ENCODE measurements at places on chromosomes 2 and 18.
A peak's percentile ranks its signal among the peaks of the same experiment; 100 is the strongest.

DNA sequence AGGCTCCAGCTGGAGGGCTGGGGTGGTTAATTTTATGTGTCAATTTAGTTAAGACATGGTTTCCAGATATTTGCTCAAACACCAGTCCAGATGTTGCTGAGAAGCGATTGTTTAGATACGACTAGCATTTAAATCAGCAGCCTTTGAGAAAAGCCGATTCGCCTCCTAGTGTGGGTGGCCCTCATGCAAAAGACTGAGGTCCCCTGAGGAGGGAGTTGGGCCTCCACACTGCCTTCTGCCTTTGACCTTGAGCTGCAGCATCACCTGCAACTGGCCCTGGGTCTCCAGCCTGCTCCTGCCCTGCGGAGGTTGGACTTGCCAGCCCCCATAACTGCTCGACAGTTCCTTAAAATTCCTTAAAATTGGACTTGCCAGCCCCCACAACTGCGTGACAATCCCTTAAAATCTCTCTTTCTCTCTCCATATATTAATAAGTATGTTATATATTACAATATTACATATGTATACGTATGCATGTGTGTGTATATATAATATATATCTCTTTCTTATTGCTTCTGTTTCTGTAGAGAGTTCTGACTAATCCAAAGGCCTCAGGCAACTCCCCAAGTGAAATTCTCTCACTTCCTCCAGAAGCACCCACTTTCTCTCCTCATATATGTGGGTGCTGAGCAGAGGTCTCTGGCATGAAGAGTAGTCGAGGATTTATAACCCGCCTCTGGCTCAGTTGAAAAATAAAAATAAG is 14.4 kb downstream of the FBLN7 start:
- DNase-seq: no peak

- DNase-seq: peak; percentile 93
Measured at GRCh38 chr18:59419386-59419785, 60.3 kb upstream of the LMAN1 start.

DNA sequence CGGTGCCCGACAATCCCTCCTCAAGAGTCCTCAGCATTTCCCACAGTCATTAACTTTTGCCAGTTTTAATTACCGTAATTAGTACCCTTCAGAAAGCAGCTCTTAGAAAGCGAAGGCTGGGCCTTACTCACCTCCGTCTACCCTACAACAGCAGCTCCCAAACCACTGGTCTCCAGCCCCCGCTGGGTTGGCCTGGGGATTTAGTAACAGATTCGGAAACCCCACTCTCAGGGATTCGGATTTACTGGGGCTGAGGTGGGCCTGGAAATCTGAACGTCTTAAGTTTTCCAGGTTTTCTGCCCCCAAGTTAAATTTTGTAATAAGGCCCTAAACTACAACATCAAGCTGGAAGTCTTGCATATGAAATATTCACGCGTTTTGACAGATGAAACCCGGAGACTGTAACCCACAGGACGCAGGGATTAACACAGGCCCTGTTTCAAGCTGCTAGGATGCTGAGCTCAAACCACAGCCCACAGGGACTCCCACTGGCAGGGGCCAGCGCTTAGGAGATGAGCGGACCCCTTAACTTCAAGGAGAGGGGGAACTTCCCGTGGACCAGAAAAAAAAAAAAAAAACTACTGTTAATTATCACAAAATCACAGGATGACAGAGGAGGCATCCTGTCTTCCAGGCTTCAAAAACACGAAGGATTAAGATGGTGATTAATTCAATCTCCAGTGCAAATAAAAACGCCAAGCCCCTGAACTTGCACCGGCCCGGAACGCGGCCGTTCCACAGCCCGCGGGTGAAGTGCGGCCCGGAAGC is 985 bp downstream of the ILKAP start:
- DNase-seq: peak; percentile 24

GRCh38 chr2:141699573-141699972 is 431.2 kb downstream of the LRP1B start:
- DNase-seq: no peak

DNA sequence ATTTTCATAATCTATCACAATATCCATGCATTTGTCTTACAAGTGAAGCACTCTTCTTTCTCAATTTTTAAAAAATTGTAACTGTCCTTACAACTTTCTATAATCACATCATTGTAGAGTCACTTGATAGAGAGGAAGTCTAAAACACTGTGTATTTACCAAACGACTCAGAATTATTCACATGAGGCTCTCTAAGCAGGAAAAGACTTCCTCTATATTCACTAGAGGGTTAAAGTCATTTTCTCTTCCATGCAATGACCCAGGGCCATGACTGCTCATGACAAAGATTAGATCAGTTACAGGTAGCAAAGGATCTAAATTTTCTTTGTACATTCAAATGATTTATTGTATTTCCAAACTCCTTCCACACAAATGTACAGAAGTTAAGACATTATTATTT is 9.0 kb upstream of the SLC1A4 start:
- no peak for DNase-seq

DNA sequence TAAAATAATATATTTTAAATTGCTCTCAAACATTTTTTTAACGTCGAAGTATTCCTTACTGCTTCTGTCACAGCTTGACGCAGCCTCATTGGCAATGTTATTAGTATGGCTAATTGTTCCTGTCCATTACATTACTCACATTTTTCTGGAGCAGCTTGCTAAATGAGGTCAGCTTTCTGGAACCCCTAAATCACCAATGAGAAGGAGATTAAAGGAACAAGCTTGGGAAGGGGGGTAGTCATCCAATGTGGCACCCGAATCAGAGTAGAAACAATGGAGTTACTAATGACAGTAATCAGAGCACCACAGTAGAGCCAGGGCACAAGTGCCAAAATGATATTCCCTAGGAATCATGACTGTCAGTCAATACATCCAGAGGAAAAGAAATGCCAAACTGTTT is 5.1 kb downstream of the NEUROD1 start:
- DNase-seq: peak; percentile 26

DNA sequence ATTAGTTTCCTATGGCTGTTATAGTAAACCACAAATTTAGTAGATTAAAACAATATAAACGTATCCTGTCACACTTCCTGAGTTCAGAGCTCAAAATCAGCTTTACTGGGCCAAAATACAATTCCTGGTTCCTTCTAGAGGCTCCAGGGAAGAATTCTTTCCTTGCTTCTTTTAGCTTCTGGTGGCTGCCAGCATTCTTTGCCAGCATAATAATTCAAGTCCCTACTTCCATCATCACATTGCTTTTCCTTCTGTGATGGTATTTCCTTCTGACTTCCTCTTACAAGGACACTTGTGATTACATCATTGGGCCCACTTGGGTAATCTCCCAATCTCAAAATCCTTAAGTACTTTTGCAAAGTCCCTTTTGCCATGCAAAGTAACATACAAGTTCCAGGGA is 40.6 kb downstream of the MOB4 start:
- DNase-seq: no peak

DNA sequence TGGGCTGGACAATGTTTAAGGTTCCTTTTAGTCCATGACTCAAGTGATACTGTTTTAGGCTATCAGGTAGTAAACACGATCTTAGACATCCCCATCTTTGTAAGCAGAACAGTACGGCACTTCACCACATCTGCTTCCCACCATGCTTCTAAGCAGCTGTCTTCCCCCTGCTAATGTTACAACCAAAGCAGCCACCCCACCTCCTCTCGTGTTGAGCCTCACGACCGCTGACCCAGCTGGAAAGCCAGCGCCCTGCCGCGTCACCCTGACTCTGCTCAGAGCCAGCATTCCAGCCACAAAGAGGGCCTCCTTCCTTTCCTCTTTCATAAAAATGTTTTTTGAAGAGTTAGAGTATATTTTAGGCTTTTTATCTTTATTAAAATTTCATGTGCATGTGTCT is 9.4 kb downstream of the MTERF4 start:
- DNase-seq: peak; percentile 30

GRCh38 chr2:74221091-74221490 is 22.7 kb downstream of the MTHFD2 start:
- no peak for DNase-seq

- DNase-seq: no peak
Measured at GRCh38 chr2:88125344-88125923, 2.4 kb downstream of the FABP1 start.

- no peak for DNase-seq
Measured at GRCh38 chr18:55128437-55128836, 169.2 kb upstream of the CCDC68 start.

DNA sequence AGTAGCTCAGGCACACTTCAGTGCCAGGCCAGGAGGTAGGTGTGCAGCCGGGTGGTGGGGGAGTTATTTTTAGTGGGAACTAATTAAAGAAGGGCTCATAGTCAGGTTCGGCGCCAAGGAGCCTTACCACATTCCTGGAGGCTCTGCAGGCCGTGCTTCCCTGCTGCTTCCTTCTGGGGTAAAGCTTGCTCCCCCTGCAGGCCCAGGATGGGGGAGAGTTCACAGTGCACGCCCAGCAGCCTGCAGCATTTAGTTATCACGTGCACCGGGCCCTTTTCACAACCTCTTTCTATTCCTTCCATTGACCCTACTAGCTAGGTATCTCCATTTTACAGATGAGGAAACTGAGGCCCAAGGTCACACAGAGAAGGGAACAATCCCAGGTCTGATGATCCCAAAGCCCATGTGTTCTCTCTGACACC is 2.5 kb downstream of the KCNF1 start:
- no peak for DNase-seq

DNA sequence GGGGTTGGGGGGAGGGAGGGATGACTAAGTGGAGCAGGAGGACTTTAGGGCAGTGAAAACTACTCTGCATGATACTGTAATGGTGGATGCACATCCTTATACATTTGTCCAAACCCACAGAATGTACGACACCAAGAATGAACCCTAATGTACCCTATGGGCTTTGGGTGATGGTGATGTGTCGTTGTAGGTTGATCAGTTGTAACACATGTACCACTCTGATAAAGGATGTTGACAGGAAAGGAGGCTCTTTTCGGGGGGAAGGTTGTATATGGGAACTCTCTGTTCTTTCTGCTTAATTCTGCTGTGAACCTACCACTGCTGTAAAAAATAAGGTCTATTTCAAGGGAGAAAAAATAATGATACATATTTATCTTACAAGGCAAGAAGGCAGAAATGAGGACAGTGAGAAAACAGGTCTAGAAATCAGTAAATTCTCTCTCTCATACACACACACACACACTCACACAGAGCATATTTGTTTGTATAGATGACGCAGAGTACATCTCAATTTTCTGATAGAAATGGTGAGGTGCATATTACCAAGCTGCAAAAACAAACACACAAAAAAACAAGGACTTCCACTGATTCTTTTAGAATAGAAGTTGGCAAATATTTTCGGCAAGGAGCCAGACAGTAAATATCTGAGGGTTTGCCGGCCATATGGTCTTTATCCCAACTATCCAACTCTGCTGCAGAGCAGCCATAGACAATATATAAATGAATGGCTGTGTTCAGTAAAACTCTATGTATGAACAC is 20.2 kb downstream of the FAM124B start:
- no peak for DNase-seq

- peak; percentile 94 for DNase-seq
Measured at GRCh38 chr2:165067643-165068486, 112.5 kb upstream of the SLC38A11 start.

DNA sequence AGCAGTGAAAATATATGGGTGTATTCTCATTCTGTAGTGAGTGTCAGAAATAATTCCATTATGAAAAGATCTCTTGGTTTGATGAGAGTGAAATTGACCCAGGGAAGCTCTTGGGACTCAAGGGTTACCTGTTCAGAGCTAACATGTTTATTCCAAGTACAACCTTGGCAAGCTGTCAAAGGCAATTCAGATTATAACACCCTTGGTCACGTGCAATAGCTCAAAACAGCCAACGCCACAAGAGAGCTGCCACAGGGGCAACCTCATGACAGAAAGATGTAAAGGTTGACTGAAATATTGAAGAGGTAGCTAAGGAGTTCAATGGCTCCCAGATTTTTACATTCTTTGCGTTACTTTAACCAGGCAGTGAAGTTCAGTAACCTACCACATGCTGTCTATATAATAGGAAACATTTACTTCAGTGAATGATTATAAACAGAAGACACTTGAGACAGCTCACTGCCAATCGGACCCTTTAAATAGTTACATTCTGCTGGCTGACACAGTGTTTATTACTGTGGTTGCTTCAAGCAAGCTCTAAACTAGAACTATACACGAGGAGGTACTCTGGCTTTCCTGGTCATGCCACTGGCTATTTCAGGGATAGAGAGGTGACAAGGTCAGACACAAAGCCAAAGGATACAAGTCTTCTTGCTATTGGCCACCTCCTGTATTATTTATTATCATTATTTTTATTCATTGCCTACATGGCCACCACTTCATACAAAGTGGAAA is 187.3 kb downstream of the PID1 start:
- DNase-seq: no peak

- DNase-seq: no peak
Measured at GRCh38 chr2:160741815-160742214, 248.2 kb upstream of the RBMS1 start.

- DNase-seq: no peak
Measured at GRCh38 chr2:32715391-32715841, 87.6 kb downstream of the TTC27 start.

- DNase-seq: no peak
Measured at GRCh38 chr2:96940980-96941775, 45.2 kb downstream of the FAM178B start.

GRCh38 chr2:199875400-199875799 is 24.4 kb upstream of the FTCDNL1 start:
- DNase-seq: no peak

DNA sequence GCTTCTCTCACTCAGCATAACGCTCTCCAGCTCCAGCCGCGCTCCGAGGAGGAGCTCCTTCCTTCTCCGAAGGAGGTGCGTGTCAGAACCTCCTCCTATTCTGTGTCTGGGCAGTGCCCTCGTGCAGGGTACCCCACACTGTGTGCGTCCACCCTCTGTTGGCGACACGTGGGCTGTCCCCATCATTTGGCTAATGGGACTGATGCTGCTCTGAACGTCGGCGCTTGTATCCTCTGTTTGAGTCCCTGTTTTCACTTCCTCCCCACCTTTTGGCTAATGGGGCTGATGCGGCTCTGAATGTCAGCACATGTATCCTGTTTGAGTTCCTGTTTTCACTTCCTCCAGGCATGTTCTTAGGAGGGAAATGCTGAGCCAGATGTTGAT is 22.2 kb downstream of the KCNG2 start:
- no peak for DNase-seq

DNA sequence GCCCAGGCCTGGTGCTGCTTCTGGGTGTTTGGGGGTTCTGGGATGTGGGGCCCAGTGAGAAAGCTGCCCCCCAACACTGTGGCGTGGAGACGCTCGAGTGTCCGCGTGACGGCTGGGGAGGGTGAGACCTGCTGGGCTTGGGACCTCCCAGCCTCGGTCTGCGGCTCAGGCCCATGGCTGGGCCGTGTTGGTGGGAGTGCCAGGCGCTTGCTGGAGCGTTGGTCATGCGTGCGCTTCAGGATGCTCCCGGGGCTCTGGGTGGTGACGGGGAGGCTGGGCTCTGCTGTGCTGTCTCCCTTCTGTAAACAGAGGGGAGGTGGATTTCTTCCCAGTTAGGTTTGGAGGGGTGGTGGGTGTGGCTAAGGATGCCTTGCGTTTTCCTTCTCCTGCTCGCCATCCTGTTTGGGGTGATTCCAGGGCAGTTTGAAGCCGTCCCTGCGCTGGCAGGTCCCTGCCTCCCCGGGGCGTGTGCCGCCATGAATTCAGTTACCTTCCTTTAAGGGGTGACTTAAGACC is 606 bp downstream of the GAL3ST2 start:
- no peak for DNase-seq

All from NCI-H146 (cell line).